ENCODE measurements at places on chromosomes 4 and X.

DNA sequence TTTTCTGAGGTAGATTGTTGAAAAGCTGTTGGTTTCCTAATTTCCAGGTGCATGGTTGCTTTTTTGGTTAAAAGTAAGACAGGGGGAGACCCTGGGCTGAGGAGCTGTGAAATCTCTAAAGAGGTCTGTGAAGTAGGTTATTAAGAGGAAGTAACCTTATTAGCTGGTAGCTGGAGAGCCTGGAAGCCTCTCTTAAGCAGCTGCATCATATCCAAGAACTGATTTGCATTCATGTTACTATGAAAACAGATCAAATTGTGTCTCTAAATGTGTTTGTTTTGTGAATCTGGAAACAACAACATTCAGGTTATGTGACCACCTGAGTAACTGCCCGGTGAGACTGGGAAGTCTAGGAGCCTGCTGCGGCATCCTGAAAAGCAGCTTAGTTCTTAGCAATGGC is 54.1 kb downstream of the ARHGAP10 start:
- DNase-seq: no peak

GRCh38 chr4:108337923-108338322 is 169.2 kb upstream of the LEF1 start:
- DNase-seq: no peak

GRCh38 chrX:32126997-32127396 is 1055.2 kb upstream of the FTHL17 start:
- DNase-seq: no peak

DNA sequence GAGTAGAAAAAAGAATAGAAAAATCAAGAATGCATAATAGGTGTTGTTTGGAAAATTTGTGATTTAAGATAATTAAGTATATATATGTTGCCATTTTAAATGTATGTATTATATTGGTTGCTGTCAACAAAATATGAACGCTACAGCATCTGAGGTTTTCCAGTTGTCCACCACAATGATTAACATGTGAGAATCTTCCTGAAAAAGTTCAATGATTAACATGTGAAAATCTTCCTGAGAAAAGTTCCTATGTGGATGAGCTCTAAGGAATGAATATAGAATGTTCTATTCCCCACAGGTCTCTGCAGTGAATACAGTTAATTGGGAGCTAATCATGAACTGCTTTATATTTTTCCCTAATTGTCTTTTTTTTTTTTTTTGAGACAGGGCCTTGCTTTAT is 214.7 kb downstream of the CBR4 start:
- no peak for DNase-seq

GRCh38 chr4:124321364-124321763 is 391.2 kb downstream of the ANKRD50 start:
- DNase-seq: no peak
